GM19239 (cell line): ENCODE measurements at places on chromosomes 7 and 10.

DNA sequence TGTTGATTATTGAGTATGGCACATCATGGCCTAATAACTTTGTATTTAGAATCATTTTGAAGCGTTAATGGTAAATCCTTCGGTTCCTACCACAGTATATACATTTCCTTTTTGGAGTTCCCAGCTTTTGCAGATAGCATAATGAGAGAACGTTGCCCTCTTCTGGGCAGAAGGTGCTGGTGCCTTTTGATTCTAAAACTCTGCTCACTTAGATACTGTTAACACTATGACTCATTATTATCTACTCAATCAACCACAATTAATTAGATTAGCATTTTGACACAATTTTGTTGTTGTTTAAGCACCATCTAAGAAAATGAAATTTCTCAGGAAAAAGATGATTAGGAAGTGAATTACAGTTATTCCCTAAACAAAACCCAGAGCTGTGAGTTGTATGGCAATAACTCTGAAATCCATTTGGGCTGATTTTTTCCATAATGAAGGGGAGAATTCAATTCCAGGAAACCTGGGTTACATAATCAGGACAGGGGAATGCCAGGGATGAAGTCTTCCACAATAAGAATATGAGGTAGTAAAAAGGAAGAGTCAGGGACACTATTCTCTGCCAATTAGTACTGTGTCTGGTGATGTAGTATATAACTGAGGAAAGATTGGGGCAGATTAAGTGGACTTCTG is 11.5 kb upstream of the DLD start:
- DNase-seq: no peak

DNA sequence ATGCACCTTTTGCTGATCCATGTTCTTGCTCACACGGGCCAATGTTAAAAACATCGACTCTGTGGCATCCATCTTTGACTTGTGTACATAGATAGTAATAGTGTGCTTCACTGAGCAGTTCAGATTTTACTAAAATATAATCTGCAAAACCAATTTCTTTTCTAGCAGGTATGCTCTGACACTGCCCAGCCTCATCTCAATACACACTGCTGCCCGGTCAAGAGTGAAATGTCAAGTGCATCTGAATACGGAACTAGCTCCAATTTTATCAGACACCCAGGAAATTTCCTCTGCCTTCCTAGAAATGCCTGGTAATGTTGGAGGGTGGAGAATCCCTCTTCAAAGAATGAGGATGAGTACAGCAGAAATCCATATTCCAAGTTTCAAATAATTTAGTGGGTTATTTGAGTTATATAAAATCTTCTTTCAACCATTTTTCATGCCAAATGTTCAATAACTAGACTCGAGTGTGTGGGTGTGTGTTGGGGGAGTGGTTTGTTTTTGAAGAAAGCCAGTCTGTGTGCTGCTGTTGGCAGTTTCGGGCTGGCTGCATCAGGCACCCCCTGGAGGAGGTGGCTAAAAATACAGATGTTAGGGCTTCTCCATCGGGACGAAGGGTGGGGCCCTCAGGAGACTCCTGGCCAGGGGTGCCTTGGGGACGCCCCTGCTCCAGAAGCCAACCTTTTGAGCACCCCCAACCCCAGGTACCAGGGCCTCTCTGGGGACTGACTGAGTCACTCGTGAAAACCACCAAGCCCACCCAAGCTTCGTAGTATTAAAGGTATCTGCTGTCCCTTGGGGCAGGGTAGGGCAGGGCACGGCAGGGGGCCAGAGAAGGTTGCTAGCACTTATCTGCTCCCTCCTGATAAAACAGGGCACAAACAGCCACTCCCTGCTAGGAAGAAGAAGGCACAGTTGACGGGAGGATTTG is 15.4 kb downstream of the CTBP2 start:
- no peak for DNase-seq

DNA sequence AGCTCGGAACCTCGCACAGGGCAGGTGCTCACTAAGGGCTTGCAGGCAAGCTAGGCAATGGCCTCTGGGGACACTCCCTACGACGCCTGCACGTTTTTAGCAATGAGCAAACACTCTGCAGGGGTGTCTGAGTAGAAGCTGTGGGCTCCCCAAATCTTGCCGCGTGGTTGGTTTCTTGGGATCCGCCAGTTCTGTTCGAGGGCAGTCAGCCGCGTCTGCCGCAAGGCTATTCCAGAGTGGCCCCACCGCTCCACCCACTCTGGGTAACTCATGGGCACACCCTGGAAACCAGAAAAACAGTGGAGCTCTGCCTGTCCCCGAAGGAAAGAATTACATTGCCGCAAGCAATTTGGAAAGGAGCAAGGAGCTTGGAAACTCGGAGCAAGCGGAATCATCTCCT is 189.3 kb upstream of the LYZL2 start:
- no peak for DNase-seq

GRCh38 chr10:62049624-62050345 is 148.3 kb downstream of the ARID5B start:
- no peak for DNase-seq

DNA sequence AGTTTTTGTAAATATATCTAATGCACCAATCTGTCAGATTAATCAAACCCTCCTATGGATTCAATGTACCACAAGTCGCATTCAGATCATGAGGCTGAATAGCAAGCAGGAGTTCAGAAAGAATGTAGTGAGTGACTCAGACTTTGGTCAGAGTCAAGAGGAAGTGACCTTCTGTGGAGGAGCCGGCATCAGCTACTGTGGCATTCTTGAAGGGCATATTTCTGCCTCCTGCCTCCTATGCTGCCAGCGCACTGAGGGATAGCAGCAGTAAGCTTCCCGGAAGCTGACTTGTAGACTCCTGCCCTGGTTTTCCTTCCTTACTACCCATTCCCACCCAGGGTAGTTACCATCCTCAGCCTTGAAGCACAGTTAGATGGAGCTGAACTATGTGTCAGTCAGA is 867.5 kb downstream of the NRG3 start:
- DNase-seq: no peak

DNA sequence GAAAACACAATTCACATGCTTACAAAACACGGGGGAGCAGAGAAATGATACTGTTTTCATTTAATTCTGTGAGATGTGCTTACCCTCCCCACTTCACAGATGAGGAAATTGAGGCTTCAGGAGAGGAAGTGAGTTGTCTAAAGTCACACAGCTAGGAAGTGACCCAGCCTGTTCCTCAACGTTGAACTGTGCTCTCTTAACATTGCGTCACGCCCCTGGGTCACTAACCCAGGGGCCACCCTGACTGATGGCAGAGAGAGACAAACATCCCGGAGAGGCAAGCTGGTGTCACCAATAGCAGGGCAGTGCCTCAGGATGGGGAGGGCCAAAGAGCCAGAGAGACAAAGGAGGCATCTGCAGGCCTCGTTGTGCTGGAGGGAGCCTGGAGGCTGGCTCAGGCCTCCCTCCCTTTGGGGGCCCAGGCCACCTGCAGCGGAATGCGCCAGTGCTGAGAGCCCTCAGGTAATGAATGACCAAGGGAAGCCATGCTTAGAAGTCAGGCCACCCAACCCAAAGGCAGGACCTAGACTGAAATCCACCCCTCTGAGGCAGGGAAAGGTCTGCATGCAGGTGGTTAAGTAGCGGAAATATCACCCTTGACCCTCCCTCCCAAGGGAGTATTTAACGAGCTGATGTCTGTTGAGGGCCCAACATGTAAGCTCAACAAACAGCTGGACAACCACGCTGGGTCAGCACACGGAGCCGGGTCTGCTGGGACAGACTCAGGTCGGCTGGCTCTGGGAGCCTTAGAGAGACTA is 81.3 kb downstream of the C10orf105 start:
- no peak for DNase-seq

DNA sequence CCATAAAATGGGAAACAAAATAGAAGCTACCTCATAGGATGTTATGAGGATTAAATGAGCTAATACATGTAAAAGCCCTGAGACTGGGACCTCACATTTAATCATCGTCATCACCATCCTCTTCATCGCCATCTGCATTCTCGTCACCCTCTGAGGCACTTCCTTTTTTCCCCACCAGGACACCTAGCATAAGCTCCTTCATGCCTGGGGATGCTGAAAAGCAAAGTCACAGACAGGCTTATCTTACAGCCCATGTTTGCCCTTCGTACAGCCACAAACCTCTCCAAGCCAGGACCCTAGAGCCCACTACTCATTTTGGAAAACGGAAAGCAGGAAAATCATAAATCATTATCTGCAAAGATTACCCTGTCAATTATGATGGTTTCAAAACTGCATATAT is 249.6 kb downstream of the GPAM start:
- DNase-seq: no peak

DNA sequence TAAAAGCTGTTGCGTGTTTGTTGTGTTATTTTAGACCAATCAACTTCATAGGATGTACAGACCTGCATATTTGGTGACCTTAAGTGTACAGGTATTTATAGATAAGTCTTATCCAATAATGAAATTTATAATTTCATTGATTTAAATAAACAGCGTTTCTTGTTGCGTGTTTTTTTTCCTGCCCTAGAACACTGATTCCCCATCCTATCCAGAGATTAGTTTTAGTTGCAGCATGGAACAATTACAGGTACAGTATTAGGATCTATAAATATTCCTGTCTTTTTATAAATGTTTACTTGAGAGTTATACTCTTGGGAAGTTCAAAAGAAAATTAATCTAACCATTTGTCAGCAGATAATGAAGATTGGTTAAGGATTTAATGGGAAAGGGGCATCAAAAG is 2.1 kb upstream of the BMI1 start:
- no peak for DNase-seq

DNA sequence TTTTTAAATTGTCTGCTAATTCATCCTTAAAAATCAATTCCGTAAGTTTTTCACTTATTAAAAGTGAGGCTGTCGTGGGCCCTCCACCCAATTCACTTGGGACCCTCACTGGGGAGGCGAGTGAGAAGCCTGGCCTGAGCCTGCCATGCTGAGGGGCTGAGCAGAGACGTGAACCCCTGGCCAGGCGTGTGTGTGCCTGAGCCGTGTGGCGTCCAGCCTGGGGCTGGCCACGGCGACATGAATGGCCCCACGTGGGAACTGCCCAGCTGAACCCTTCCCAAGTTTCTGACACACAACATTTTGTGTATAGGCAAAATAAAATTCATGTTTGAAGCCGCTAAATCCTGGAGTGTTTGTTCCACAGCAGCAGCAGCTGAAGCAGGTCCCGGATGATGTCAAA is 13.0 kb upstream of the VIPR2 start:
- no peak for DNase-seq

DNA sequence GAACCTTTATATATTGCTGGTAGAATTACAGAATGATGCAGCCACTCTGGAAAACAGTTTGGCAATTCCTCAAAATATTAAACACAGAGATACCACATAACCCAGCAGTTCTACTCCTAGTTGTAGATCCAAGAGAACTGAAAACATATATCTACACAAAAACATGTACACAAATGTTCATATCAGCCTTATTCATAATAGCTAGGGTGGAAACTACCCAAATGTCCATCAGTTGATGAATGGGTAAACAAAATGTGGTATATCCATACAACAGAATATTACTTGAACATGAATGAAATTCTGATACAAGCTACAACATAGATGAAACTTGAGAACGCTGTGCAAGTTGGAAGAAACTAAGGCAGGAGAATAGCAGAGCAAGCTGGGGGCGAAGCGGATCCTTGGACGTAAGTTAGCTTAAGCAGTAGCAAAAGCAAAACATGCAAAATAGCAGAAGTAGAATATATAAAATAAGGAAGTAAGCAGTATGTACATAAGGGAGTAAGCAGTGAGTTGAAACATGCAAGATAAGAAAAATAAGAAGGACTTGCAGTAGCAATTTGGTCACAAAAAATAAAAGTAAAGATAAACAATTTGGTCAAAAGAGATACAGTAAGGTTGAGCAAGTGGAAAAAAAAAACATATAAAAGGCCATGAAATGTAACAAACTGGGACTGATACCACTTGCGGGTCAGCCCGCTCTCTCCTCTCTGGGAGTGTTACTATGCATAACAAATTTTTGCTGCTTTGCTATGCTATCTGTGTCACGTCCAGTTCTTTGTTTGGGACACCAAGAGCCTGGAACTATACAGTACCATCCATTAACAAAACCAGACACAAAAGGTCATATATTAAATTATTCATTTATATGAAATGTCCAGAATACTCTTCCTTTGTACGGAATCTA is 18.0 kb upstream of the HILPDA start:
- DNase-seq: no peak

DNA sequence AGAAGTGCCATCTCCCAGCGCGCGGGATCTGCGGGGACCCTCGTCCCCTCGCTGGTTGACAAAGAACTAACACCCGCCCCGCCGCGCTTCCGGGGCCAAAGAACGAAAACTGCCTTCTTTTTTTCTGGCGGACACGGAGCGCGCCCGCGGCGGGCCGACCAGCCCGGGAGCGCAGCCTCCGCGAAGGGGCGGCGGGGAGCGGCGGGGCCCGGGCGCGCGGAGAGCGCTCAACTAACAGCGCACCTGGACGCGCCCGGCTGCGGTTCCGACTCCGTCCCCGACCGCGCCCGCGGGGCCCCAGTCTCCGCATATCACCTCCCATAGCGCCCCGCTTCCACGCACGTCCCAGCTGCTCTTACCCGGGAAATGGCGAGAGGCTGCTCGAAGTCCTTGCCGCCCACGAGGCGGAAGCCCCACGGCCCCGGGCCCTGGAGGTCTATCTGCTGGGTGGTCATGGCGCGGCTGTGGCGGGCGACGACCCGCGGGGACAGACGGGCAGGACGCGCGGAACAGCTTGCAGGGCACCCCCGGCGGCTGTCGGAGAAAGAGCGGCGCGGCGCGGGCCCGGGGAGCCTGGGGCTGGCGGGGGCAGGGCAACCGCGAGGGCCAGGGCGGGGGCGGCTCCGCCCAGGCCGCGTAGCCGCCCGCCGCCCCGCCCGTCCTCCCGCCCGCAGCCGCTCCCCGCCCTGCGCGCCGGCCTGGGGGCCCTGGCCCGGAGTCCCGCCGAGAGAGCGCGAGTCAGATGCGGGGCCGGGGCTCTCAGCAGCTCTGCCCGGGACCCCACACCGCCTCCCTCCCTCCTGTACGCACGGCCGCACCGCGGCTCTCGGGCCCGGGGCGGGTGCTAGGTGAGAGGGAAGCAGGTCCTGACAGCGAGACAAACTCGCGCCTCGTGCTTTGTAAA is at the start of gene PDLIM1:
PDLIM1 (minus strand) TSS at position 543 of the 904 bp plus-strand sequence; CDS start at position 455, 88 bp downstream.
- peak; percentile 65 for DNase-seq
